Activated naive CD4-positive, alpha-beta T cell (primary cell): ENCODE measurements at places on chromosomes 5 and 9.

GRCh38 chr5:59583151-59583809 is 310.2 kb downstream of the PDE4D start:
- DNase-seq: no peak

DNA sequence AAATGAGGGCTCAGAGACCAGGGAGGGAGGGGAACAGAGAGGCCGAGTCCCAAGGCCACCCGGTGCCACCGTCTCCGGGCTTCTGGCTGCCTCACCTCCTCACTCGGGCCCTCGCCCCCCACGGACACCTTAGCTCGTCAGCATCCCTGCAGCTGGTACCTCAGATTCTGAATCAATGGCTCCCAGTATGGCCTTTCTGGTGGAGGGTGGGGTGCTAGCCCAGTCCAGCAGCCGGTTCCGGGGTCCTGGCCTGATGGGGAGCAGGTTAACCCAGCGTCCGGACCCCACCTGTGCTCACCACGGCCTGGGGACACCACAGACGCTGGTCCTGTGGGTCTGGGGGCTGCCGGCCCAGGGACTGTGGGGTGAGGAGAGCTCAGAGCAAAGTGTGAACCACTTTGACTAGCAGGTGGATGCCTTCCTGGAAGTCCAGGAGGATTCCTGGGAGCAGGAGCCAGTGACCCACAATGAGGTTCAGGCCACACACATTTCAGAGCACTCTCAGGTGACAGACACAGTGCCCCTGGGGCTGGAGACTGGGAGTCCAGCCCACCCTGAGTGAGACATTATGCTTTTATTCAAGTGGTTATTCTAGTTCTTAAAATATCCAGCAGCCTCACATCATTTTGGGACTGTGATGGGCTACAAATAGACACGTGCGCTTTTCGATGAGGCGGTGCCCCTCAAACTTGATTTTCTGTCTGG is 53.3 kb downstream of the AHRR start:
- DNase-seq: no peak

DNA sequence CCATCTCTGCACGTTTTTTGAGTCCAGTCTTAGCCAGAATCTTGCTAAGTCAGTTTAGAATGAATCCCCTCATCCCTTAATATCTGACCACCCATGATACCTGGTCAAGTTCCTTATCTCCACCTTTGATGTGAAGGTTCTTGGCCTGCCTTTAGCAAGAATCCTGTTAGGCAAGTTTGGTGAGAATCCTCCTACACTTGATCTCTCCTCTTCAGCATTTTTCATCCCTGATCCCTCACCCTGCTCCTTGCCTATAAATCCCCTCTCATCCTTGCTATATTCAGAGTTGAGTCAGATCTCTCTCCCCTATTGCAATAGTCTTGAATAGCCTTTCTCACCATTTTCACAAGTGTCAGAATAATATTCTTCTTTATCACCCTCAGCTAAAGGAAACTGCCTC is 31.0 kb downstream of the SMIM23 start:
- no peak for DNase-seq

DNA sequence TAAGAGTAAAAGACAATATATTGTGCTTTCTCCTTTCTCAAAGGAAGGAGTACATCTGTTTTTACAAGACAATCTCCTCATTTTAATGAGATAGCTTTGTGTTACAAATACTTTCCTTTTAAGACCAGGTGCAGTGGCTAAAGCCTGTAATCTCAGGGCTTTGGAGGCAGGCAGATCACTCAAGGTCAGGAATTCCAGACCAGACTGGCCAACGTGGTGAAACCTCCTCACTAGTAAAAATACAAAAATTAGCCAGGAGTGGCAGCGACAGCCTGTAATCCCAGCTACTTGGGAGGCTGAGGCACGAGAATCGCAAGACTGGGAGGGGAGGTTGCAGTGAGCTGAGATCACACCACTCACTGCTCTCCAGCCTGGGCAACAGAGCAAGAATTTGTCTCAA is 11.8 kb downstream of the TMEM161B start:
- no peak for DNase-seq

- no peak for DNase-seq
These were observed 128.8 kb upstream of the MAP3K1 start for GRCh38 chr5:56686337-56687195.

- no peak for DNase-seq
These were observed 31.5 kb upstream of the ZFAND5 start for GRCh38 chr9:72396247-72397091.

DNA sequence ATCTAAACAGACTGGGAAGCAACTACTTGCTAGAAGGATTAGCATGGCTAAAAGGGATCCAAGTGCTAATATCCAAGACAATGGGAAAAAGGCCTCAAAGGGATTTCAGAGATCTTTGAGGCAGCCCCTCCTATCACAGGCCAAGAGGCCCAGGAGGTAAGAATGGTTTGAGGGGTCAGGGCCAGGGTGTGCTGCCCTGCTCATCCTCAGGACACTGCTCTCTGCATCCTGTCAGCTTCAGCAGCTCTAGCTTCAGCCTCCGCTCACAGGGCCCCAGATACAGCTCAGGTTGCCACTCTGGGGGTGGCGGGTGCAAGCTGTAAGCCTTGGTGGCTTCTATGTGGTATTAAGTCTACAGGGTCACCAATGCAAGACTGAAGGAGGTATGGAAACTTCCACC is 278.7 kb downstream of the PARP8 start:
- DNase-seq: no peak

- no peak for DNase-seq
These were observed 21.2 kb upstream of the PANK3 start for GRCh38 chr5:168600409-168600808.

DNA sequence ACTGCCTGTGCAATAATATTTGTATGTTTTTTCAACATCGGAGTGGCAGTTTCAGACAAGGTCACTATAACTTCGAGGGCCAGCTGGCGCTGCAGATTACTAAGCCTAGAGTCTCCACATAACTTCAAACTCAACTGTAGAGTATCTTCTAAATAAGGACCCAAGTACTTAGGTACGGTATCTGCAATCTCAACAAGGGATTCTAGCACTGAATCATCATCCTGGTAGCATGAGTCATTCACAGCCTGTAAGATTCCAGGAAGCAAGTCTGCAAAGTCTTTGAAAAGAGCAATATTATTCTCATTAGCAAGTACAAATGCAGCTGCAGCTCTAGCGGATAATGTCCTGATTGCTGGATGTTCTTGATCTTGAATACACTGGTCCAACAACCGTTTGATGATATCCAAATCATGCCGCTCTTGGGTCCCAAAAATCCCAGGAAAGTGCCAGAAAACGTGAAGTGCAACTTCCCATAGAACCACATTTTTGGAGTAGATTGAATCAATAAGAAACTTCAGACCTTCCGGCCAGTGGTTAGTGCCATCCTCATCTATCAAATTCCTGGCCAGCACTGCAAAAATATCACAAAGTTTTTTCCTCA is 654 bp downstream of the RANBP6 start:
- DNase-seq: no peak

- no peak for DNase-seq
These were observed 39.5 kb downstream of the MFAP3 start for GRCh38 chr5:154078272-154078671.

DNA sequence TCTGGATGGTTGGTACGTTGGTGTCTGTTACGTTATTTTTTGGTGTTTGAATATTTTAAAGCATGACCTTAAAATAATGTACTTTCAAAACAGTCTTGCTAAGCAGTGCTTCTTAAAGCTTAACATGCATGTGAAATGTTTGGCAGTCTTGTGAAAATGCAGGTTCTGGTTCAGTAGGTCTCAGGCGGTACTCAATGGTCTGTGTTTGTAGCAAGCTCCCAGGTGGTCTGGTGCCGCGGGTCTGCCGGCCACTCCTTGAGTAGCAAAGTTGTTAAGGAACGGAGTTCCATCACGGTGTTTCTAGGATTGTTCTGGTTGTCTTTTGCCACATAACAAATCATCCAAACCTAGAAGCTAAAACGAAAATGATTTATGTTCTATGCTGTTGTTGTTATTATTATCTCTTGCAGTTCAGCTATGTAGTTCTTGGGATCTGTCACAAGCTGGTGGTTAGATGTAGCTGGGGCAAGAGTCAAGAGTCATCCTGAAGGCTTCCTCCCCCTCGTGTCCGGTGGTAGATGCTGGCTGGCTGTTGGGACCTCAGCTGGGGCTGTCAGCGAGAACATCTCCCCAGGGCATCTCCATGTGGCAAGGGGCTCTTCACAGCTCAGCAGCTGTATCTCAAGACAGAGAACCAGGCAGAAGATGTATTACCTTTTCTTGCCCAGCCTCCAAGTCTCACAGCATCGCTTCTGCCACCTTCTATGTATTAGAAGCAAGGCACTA is 186.8 kb downstream of the PALM2AKAP2 start:
- DNase-seq: no peak

GRCh38 chr9:111730937-111731567 is 63.7 kb downstream of the SHOC1 start:
- DNase-seq: no peak

DNA sequence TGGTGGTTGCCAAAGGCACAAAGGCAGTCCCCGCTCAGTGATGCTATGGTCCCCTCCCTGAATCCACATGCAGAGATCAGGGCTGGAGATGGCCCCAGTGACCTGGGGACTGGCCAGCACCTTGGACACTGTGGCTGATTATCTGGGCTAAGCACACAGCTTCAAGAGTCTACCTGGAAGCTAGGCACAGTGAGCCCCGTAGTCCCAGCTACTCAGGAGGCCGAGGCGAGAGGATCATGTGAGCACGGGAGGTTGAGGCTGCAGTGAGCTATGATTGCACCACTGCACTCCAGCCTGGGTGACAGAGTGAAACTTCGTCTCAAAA is 8.3 kb upstream of the SCGB3A1 start:
- no peak for DNase-seq

GRCh38 chr5:85017261-85017660 is 632.6 kb upstream of the EDIL3 start:
- DNase-seq: no peak

- no peak for DNase-seq
These were observed 374.1 kb downstream of the PLK2 start for GRCh38 chr5:58085800-58086199.

DNA sequence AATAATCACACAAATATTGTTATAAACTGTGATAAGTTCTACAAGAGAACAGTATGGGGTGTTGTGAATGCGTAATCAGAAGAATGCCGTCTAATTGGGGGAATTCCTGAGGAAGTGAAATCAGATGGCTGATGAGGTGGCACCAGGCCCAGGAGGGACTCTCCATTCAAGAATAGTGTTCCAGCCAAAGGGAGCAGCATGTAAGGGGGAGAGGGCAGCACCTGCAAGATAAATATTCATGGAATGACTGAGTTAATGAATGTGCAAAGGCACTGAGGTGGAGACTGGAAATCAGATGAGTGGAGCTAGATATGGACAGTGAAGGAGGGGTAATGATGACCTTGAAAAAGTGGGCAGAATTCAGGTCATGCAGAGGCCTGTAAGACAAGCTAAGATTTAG is 250.6 kb downstream of the ARRDC3 start:
- DNase-seq: no peak

DNA sequence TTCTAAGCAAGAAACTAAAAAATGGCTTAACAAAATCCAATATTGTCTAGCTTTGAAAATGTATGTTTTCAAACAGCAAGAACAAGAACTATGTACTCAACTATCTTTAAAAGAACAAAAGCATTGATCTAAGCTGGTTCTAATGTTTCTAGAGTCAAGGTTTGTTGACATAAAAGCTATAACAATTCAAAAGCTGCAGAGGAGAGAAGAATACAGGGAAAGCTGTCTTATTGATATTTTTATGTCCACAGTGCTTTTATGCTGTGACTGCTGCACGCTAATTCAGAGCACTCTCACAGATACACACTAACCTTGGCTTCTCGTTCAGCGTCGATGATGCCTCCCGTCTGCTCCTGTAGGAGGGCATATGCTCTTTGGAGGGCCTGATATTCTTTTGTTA is 129.5 kb upstream of the DPYSL3 start:
- DNase-seq: no peak

DNA sequence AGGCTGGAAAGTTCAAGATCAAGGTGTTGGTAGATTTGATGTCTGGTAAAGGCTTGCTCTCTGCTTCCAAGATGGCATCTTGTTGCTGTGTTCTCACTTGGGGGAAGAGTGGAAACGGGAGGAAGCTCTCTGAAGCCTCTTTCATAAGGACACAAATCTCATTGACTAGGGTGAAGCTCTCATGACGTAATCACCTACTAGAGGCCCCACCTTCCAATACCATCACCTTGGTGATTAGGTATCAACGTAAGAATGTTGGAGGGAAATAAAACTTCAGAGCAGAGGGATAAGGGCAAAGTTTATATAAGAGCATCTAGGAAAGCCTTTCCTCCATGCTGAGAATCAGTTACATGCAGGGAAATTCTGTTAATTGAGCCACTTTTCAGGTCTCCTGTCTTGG is 15.4 kb upstream of the KLF9 start:
- no peak for DNase-seq
